ENCODE measurements at places on chromosomes 3 and 15.

- DNase-seq = no peak
Measured at GRCh38 chr3:89300526-89300925, 193.1 kb downstream of the EPHA3 start.

DNA sequence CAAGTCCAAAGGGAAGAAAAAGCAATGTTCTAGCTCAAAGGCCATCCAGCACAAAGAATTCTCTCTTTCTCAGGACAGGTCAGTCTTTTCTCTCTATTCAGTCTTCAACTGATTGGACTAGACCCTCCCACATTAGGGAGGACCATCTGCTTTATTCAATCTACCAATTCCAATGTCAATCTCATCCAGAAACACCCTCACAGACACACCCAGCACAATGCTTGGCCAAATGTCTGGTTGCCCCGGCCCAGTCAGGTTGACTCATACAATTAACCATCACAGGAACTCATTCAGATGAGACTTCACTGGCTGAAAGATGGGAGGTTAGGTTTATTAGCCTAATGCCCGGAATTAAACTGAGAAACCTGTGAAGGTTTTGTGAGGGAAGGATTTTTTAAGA lies 32.4 kb downstream of the ACAN start:
- no peak for DNase-seq

GRCh38 chr3:139559541-139559940 lies 20.0 kb upstream of the RBP1 start:
- DNase-seq = no peak

GRCh38 chr3:9330166-9330703 lies 32.6 kb upstream of the THUMPD3 start:
- DNase-seq = no peak

DNA sequence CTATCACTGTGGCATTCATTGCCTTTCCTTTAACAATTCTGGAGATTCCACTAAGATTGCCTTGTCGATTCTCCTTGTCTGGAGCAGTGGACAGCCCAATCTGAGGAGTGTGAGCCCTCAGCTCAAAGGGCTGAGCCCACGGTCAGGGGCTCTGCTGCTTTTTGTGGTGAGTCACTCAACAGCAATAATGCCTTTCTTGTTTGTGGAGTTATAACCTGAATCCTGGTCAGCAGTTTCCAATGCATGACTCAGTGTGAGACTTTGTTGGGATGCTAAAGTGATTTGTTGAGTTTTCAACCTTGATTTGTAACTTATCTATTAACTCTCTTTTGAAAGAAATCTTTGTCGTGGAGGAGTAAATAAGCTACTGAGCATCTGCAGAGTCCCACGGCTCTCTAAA lies 183.5 kb downstream of the TJP1 start:
- no peak for DNase-seq

- DNase-seq = no peak
Measured at GRCh38 chr3:192850451-192850981, 67.1 kb downstream of the MB21D2 start.

GRCh38 chr3:116669576-116669975 lies 40.0 kb upstream of the TUSC7 start:
- DNase-seq = no peak

DNA sequence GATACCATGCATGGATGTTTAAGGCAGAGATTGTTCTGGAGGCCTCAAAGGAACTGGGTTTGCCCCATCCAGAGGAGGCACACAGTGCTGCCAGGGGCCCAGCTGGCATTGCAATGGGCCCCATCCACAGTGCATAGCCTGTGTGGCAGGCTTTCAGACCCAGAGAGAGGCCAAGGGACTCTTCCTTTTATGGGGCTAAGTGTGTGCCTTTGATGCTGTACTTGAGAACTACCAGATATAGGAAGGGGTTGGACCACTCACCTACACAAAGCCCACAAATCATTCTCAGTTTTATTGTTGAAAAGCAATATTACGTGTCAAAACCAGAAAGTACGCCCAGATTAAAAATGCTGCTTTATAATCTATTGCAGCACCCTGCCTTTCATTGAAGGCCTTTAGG lies 134.9 kb downstream of the EPHB1 start:
- no peak for DNase-seq

DNA sequence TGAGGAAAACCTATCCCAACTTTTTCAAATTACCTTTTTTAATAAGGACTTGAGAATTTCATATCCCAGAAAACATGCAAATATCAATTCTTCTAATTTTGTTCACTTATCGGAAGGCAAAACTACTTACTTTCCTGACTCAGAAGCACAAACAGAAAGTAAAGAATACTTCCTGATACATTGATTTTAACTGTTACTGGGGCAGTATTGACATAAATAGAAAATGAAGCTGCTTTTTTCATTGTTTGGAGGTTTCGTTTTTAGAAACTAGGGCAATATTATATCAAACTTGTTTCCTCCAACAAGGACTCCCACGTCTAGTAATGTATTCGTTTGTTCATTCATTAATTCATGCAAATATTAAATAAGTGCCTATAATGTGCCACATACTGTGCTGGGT lies 19.1 kb downstream of the PAQR9 start:
- DNase-seq = no peak

GRCh38 chr3:113261063-113261625 lies 49.8 kb downstream of the BOC start:
- no peak for DNase-seq

DNA sequence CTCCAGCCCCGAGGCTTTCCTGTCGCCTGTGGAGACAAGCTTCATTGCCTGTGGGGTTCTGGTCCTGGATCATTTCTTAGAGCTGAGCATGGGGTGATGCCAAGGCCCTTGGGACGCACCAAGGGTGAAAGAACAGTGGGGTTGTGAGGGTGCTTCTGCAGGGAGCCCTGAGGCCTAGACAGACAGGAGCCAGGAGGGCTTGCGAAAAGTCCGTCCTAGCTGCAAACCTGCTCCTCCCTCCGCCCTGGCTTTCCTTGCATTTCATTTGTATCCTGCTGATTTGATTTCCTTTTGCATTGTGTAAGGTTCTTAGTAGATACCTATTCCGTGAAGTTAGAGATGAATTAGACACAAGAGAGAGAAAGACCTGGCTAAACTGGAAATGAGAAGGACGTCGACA lies 286.9 kb upstream of the C2CD4B start:
- no peak for DNase-seq

DNA sequence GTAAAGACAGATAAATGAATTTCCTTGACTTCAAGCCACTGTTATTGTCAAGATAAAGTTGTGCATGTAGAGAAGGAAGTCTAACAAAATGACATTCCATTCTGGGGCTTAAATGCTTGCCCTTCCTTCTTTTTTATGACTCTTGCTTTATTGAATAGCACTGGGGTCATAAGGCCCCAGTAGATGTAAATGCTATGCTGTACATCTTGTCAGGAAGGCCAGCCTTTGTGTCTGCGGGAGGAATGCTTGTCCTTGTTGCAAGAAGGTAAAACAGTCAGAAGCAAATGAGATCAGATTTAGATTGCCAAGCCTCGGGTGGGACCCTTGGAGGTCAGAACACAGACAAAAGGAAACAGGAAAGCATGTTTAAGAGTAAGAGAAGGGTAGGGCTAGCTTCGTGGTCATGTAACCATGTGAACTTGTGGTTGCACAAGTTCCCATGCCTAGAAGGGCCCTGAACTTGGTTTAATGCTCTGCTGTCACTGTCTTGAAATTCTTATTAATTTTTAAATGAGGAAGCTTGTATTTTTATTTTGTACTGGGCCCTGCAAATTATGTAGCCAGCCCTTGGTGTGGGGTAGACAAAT lies 81.5 kb downstream of the PPM1L start:
- no peak for DNase-seq

- no peak for DNase-seq
Measured at GRCh38 chr3:55476515-55476914, 10.6 kb downstream of the WNT5A start.

DNA sequence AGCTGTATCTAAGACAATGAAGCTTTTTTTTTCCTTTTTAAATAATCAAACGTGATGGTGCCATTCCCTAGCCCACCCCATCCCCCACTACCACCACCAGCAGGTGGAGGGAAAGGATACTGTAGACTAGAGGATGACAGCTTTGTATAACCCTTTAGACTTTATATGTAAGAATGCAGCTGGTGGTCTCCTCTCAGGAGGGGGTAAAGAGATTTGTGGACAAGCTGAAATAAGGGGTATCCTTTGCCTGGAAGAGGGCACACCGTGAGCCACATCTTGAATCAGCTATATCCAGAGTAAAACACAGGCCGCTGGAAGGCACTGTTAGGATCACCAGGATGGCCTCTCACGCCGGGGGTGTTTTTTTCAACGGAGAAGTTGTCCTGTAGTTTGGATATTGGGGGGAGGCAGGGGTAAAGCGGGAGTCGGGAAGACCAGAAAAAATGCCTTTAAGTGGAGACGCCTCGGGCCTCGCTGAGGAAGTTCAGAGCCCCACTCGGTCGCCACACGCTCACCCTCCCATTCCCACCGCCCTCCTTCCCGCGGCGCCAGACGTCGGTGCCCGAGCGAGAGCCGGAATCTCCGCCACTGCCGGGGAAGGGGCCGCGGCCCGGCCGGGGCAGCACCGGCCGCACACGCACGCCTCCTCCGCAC lies 986 bp downstream of the KPNA4 start:
- no peak for DNase-seq

DNA sequence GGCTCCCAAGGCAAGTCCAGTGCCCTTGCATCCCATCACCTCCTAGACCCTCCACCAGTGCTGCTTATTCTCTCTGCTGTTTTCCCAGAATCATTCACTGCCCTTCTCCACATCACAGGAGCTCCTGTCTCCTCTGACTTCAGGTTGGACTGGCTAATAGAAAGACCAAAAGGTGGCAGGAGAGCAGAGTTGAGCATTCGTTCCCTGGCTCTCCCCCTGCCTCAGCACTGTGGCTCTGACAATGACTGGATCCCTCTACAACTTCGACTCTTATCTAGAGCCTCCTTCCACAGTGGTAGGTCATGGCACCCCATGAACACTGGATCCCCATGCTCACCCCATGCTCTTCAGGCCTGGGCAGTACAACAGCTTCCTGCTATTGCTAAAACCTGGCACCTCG lies 243.6 kb downstream of the LRRN1 start:
- DNase-seq = no peak

- no peak for DNase-seq
Measured at GRCh38 chr3:36489101-36489500, 108.8 kb downstream of the STAC start.

Measured in activated T-helper 1 cell treated with anti-CD3 and anti-CD28 coated beads, Interleukin-2, amount 50 U/mL, for 16 hours (primary cell).